ENCODE measurements at places on chromosomes 1 and 21. TPM values are rescaled to one million over a fixed set of nuclear protein-coding genes. Genes with fewer than 3 reads are reported as not detected.

DNA sequence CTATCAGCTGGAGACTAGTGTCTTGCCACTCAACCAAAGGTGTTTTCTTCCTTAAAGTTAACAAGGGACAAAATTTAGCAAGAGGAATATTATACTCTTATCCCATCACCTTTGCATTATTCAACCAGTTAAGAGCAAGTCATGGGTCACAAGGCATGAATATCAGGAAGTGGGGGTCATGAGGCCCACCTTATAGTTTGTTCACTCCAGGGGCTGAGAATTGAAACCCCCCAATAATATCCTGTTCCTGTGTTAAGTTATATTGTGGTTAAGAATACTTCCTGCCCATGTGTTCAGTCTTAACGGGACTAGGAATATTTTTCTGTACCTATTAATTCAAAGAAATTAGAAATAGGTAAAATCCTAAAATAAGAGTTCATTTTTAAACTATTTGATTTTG, 239.7 kb downstream of the S1PR1 start:
- no peak for DNase-seq

GRCh38 chr1:15760520-15761211, 2.1 kb downstream of the FBLIM1 start:
- no peak for DNase-seq

GRCh38 chr1:231390071-231390470, 32.0 kb downstream of the EGLN1 start:
- no peak for DNase-seq

The FAF1 gene
- 34.9 TPM for total RNA-seq

DNA sequence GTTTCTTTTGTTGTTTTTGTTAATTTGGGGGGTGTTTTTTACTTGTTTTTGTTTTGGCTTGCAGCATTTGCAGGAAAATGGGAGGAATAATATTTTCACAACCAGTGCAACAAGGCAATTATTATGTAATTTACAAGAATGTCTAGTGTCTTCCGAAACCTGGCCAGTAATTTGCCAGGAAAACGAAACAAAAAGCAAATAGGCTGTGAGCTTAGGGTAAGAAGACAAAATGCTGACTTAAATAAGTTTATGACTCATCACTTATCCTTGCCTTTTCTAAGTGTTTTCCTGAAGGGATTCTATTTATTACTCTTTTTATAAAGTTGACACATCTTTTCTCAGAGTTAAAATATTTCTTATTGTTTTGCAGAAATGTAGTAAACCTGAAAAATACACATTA, 49.8 kb downstream of the KCNT2 start:
- DNase-seq, result no peak

GRCh38 chr21:44704636-44705001, 6.8 kb downstream of the TSPEAR start:
- no peak for DNase-seq

GRCh38 chr1:158327481-158327880, 3.9 kb downstream of the CD1B start:
- no peak for DNase-seq

DNA sequence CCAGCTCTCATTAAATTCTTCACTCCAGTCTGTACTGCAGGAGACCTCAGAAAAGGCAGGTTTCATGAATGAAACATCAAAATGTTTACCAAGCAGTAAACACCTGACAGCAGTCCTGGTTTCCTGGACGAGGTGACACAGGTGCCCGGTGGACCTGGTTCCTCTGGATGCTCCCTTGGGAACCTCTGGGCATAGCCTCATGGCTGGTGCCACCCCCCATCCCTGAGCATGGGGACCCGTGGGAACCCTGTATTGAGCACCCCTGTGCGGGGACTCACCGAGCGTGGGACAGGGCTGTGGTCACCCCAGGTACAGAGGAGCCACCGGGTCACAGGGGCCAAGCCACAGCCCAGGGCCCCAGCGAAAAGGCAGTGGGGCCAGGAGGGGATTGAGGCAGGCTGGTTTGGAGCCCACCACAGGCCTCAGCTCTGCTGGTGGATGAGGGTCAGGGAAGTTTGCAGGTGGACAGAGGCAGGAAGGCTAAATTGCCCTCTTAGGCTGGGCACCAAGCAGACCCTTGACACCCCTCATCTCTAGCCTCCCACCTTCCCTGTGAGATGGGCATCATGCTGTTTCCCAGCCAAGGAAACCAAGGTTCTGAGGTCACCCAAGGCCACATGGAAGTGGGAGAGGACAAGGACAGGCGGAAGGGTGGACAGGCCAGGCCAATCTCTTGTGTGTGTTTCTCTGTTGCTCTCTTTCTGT, 158.4 kb downstream of the PTPRU start:
- DNase-seq, result no peak

The PLOD1 gene
- 45.9 TPM for total RNA-seq

The OR2W3 gene
- total RNA-seq, result not detected

All from breast epithelium (tissue), 4 donors.